Right kidney (tissue), 9 donors: ENCODE measurements at places on chromosomes 2 and 18.
A peak's percentile ranks its signal among the peaks of the same experiment; 100 is the strongest.

- no peak for DNase-seq
Observed at GRCh38 chr2:152307863-152308262, 27.1 kb upstream of the FMNL2 start.

- peak; percentile 3 for DNase-seq
Observed at GRCh38 chr2:235366390-235366789, 127.5 kb upstream of the AGAP1 start.

DNA sequence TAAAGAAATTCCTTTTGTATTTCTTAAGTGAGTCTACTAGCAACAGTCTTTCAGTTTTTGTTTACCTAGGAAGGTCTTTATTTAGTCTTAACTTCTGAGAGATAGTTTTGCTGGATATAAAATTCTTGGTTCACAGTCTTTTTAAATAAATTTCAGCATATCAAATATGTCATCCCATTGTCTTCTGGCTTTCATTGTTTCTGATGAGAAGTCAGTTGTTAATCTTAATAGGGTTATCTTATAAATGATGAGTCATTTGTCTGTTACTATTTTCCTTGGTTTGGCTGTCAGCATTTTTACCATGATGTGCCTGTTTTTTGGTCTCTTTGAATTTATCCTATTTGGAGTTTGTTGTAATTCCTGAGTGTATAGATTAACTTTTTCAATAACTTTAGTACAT, 129.3 kb downstream of the FAM210A start:
- no peak for DNase-seq

DNA sequence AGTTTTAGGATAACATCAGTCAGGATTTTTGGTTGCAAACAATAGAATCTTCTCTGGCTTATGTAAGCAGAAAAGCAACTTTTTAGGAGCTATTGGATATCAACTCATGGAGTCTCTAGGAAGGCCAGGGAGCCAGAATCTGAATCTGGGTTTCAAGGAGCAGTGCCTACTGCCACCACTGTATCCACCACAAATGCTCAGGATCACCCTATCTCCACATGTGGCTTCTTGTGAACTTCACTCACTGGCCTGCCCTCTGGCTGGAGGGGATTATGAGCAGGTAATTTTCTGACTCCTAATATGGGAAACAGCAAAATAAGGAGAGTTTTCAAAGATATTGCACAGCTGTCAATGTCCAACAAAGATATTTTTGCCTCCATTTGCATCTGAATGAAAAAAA, 142.9 kb downstream of the PKP4 start:
- no peak for DNase-seq

GRCh38 chr18:52237551-52237950, 102.4 kb upstream of the DCC start:
- DNase-seq: no peak

- DNase-seq: peak; percentile 91
Observed at GRCh38 chr2:85753525-85754312, at the start of gene ATOH8. Gene ATOH8, plus strand, starts transcription at chr2:85753991. Its CDS starts 199 bp downstream, at chr2:85754190.

DNA sequence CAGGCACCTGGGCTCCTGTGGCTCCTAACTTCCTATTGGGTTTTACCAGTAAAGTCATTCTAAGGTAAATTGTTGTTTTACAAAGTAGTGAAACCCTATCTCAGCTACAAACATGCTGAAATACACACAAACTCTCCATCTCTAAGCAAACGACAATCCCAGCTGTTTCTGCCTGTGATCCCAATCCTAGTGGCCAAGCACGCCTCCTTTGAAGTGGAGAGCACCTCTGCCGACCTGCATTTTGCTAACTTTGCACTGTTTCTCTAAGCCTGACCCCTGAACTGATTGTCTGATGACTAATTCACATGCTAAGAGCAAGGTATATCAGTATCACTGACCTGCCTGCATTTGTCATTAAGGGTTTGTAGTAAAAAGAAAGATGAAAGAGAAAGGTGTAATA, 124.3 kb downstream of the PAX3 start:
- no peak for DNase-seq

DNA sequence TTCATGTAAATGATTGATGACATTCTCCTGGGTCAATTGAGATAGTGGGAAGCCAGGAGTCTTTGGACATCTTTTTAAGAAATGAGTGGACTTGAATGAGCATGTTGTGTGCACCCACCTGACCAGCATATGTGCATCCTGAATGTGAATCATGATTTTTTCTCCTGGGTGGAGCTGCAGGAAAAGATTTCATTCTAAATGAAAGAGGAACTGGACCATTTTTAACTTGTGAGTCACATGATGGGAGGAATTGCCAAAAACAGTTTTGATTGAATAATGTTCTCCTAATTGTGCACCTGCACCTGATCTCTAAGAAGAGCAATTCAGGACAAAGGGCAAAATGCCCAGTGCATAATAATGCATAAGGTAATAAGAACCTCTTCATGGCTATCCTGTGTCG, 32.3 kb downstream of the COPS8 start:
- DNase-seq: no peak

DNA sequence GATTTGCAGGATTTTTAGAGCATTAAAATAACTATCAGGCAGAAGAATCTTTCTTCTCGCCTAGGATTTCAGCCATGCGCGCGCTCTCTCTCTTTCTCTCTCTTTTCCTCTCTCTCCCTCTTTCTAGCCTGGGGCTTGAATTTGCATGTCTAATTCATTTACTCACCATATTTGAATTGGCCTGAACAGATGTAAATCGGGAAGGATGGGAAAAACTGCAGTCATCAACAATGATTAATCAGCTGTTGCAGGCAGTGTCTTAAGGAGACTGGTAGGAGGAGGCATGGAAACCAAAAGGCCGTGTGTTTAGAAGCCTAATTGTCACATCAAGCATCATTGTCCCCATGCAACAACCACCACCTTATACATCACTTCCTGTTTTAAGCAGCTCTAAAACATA, 137.0 kb downstream of the MEIS1 start:
- DNase-seq: no peak
